NCI-H2107 (cell line): ENCODE measurements at places on chromosomes 3 and 15.

GRCh38 chr15:79314811-79315210 lies 3.9 kb downstream of the TMED3 start:
- no peak for DNase-seq

GRCh38 chr15:32659340-32660155 lies 18.0 kb downstream of the SCG5 start:
- DNase-seq = no peak

DNA sequence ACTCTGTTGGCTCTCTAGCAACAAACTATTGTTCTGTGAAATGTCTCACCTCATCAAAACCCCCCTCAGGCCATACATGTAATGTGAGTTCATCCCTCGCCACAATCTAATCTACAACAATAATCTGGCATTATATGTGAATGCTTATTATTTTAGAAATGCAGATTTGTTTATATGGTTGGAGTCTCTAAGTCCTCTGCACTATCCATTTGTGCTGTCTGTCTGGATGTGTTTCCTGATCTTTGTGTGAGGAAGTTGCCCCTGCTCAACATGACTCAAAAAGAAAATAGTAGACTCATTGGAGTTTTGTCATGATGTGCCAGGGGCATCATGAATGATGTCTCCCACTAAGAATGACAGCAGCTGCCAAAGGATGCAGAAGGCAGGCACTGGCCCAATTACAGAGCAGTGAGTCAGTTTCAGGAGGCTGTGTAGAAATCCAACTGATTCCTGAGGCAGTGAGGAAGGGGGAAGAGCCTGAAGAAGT lies 161.6 kb upstream of the PDZRN3 start:
- no peak for DNase-seq

GRCh38 chr3:158809642-158810041 lies 7.8 kb downstream of the MFSD1 start:
- DNase-seq = no peak

- no peak for DNase-seq
Observed at GRCh38 chr3:39460677-39461076, 6.8 kb upstream of the MOBP start.

GRCh38 chr3:104526901-104527401 lies 839.8 kb upstream of the ALCAM start:
- no peak for DNase-seq

- DNase-seq = no peak
Observed at GRCh38 chr3:135106445-135106844, 311.4 kb downstream of the EPHB1 start.

GRCh38 chr15:98714922-98715321 lies 66.6 kb downstream of the IGF1R start:
- no peak for DNase-seq

DNA sequence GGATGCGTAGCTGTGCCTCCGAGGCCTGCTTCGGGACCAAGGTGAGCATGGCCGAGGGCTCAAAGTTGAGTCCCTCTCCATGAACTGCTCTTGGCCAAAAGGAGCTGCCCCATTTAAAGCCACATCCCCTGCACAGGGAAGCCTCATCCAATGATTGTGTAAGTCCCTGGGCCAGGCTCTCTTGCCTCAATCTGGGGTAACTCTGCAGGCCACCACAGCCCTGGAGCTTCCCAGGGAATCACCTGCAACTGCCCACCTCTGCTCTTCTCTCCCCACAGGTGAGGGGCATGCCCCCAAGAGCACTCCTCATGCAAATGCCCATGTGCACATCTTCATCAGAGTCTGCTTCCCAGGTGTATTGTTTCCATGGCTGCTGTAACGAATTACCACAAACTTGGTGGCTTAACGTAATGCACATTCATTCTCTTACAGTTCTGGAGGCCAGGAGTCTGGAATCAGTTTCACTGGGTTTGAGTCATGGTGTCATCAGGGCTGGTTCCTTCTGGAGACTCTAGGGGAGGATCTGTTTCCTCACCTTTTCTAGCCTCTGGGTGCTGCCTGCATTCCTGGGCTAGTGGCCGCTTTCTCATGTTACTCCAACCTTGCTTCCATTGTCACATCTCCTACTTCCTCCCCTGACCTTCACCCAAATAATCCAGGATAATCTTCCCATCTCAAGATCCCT lies 25.0 kb upstream of the LOXL1 start:
- DNase-seq = no peak

- no peak for DNase-seq
Observed at GRCh38 chr3:99529265-99529664, 109.1 kb upstream of the COL8A1 start.

DNA sequence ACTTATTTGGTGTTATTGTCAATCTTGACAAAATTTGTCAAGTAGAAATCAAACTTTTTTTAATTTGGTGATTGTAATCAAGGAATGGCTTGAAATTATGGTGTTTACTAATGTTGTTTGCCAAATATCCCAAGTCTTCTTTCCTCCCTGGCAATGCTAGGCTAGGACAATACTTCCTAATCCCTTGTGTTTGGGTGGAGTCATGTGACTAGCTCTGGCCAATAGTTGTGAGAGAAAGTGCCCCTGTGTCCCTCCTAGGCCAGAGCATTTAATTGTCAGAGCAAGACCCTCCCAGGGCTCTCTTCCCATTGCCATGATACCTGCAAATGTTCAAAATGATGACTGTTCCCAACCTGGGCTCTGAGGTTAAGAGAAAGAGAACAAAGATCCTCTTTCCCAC lies 132.7 kb downstream of the ANXA2 start:
- no peak for DNase-seq

GRCh38 chr3:3170998-3171397 lies 8.5 kb downstream of the CRBN start:
- peak; percentile 1 for DNase-seq

DNA sequence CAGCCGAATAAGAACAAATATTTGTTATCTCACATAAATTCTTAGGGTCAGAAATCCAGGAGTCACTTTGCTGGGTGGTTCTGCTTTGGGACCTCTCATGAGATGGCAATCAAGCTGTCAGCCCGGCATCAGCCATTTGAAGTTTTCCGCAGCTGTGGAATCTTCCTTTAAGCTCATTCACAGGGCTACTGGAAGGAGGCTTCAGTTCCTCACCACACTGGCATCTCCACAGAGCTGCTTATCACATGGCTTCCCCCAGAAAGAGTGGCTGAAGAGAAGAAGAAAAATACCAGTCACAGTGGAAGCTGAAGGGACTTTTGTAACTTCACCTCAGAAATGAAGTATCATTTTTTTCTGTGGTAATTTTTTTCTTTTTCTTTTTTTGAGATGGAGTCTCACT lies 267.7 kb downstream of the CHL1 start:
- no peak for DNase-seq

DNA sequence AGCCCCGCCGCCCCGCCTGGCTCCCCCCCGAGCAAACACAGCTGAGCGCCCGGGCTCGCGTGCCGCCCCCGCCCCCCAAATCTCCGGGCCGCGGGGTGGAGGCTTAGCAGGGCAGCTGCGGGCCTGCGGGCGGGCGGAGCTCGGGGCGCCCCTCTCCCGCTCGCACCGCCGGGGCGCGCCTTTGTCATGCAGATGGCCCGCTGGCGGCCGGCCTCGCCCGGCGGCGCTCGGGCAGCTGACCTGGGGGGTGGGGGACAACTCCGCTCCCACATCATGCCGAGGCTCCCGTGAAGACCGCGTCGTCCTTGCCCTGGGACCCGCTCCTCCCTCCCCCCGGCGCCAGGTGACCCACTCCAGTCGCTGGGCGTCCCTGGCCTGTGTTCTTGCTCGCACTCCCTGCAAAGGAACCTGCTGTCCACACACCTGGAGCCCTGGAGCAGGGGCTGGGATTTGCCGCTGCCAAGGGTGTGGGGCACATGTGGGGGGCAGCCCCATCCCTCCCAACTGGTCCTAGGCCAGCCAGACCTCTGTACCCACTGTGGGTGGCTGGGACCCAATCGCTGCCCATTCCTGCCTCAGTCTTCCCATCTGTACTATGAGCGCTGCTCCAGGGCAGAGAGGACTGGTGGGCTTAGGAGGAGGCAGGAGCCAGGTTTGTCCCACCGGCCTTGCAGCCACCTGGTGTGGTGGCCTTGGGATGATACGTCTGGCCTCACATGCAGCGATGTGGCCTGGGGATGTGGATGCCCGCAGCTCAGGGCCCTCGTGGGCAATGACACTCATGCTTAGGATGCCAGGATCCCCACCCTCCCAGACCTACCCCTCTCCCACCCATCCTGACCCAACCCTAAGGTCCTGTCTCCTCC lies 33.5 kb downstream of the DNAJB8 start:
- DNase-seq = no peak

GRCh38 chr15:68794307-68794706 lies 26.4 kb downstream of the ANP32A start:
- no peak for DNase-seq

GRCh38 chr3:48492461-48493202 lies 11.3 kb downstream of the SHISA5 start:
- no peak for DNase-seq
